ENCODE measurements at places on chromosomes 2 and 18.

GRCh38 chr2:211837706-211838105 is 700.9 kb downstream of the ERBB4 start:
- no peak for DNase-seq

GRCh38 chr2:31944828-31945571 is 65.8 kb downstream of the MEMO1 start:
- no peak for DNase-seq

DNA sequence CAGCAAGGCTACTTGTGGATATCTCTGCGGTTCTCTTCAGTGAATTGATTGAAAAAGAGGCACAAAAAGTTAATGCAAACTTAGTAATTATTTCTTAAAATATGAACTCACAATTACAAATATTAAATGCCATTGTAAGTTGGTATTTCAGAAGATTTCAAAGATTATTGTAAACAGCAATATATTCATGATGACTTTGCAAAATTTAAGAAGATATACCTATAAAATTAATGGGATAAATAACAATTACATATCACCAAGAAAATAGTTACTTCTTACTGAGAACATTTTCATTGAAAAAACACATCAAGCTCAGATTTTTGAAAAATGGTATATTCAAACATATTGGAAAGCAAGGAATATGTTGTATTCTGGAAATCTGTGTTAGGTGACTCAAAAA is 482.0 kb upstream of the LRRTM1 start:
- no peak for DNase-seq

DNA sequence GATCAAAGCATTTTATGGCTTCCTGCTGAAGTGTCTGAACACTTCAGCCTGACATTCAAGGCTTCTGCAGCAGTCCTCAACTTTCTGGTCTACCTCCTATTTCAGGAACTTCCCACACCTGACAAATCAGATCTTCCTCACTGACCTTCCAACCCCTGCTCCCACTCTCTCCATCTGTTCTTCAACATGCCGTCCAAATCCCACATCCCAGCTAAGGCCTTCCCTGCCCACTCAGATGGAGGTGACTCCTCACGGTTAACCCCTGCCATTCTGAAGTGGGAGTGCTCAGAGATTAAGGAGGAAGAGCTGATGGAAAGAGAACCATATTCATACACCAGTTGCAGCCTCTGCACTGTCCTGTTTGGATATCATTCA is 104.8 kb downstream of the POLR1A start:
- DNase-seq = no peak

DNA sequence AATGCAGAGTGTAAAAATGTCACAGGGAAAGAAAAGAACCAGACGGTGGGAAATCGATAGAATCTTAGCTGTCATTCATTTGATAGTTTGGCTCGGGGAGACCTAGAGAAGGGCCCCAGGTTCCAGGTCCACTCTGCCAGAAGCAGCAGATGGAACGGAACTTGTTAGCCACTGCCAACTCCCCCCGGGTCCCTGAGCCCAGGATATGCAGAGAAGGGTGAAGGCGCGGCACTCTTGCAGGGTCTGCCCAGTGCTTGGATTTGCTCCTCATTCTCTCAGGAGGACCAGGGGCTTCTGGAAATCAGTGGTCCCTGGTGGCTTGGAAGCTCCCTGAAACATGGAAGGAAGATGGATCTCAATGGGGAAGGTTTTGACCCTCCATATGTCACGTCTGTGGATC is 11.6 kb upstream of the XDH start:
- no peak for DNase-seq

GRCh38 chr2:208142240-208142924 is 3.6 kb downstream of the CRYGB start:
- no peak for DNase-seq

Data from hypothalamus (tissue), 51 donors.